Activated CD8-positive, alpha-beta T cell treated with anti-CD3 and anti-CD28 coated beads for 36 hours (primary cell): ENCODE measurements at places on chromosomes 2 and 18.
A peak's percentile ranks its signal among the peaks of the same experiment; 100 is the strongest.

- no peak for DNase-seq
Observed at GRCh38 chr2:222362336-222362735, 62.0 kb upstream of the SGPP2 start.

GRCh38 chr18:74856434-74856833 is 258.8 kb downstream of the ZNF407 start:
- DNase-seq: no peak

DNA sequence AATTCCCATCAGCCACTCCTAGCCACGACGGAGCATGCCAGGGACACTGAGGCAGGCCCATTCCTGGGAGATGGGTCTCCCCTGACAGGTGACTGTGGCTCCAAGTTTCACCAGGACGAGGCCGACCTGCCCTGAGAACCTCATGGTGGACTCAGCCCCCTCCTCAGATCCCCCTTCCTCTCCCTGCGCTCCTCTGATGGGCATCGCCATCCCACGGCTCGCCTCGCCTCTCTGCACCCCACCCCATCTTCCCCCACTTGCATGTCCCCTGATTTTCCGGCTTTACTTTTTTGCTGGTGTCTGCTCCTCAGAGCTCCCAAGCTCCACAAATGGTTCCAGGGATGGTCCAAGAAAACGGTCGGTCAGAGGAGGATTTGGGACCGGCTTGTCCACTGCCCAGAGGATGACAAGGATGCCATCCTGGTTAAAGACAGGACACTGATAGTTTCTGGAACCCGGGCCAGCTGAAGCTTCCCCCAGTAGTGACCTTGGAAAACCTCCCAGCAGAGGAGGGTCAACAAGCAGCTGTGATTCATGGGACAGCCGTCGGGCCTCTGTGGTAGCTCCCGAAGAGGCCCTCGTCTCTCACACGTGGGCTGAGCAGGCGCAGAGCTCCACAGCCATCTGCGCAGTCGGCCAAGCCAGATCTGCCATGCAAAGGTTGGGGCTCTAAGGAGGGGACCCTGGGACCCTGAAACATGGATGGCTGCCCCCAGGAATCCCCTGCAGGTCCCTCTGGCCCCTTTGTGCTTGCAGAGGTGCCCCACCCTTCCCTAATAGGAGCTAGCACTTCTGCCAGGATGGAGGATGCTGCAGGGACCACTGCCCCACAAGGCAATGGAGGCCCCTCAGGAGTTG is 87.8 kb upstream of the SLC66A3 start:
- no peak for DNase-seq

- DNase-seq: no peak
Observed at GRCh38 chr2:148006249-148007007, 14.1 kb downstream of the ORC4 start.

DNA sequence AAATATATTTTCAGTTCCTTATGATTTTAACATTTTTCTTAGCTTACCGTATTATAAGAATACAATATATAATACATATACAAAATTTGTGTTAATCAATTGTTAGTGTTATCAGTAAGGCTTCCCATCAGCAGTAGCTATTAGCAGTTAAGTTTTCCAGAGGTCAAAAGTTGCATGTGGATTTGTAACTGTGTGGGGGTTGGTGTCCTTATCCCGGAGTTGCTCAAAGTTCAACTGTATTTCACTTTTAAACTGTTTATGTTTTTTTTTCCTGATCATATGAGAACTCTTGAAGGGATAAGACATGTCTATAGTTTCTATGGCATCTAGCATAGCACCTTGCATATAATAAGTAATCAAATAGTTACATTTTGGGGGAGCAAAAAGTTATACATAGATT is 11.9 kb upstream of the MFSD6 start:
- no peak for DNase-seq

DNA sequence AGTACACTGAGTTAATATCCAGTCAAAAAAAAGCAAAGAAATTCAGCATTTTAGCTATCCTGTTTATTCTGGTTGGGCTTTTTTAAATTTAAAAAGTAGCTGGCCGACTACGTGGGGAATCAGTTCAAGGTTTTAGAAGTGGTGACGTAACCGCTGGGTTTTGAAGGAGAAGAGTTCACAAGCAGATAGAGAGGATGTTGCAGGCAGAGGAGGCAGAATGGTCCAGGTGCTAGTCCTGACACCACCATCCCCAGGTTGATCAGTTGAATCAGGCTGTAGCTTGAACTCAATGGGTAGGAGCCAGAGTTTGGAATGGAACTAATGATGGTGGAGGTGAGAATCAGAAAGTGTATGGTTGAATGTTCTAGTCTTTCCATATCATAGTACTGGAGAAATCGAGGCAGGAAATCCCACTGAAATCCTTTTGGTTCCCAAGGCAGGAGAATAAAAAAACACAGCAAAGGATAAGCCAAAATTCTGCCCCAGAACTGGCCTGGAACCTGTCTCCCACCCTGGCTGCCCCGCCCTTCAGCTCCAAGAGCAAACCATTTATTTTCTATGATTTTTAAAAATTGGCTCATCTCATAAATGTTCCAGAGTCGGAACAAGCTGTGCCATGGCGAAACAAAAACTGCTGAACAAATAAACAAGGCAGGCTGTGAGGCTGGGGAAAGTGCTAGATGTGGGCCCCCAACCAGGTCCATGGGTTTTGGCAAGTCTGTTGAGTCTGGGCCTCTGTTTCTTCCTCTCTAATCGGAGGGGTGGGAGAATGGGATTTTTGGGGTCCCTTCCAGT is 44.0 kb downstream of the SLC4A1AP start:
- DNase-seq: no peak

DNA sequence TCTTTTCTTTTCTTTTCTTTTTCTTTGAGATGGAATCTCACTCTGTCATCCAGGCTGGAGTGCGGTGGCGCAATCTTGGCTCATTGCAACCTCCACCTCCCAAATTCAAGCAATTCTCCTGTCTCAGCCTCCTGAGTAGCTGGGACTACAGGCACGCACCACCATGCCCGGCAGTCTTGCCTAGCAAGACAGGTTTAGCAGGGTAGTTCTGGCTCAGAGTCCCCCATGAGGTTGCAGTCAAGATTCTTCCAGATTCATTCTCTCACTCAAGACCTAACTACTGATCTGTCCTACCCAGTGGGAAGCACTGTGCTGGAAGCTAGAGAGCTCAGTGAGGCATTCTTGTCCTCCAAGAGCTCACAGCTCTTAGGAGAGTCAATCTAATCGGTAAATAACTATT is 17.6 kb upstream of the ZAP70 start:
- DNase-seq: no peak

DNA sequence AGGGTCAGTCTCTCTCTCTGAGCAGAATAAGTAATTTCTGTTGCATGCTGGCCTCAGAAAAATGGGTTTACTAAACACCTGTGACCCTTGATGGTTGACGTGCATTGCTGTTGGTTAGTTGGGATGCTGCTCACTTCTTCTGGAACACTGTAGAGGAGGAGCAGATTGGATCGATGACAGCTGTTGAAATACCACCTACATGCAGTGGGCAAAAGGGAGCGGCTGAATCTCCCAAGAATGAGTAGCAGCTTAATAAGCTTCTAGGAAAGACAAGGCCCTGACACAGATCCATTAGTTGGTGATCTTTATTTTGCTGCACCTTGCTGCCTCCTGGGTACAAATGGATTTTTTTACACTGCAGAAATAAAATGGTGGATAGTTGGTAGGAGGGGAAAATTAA is 43.2 kb downstream of the KDM3A start:
- DNase-seq: no peak

GRCh38 chr2:69625078-69625795 is 18.3 kb downstream of the AAK1 start:
- peak; percentile 37 for DNase-seq

DNA sequence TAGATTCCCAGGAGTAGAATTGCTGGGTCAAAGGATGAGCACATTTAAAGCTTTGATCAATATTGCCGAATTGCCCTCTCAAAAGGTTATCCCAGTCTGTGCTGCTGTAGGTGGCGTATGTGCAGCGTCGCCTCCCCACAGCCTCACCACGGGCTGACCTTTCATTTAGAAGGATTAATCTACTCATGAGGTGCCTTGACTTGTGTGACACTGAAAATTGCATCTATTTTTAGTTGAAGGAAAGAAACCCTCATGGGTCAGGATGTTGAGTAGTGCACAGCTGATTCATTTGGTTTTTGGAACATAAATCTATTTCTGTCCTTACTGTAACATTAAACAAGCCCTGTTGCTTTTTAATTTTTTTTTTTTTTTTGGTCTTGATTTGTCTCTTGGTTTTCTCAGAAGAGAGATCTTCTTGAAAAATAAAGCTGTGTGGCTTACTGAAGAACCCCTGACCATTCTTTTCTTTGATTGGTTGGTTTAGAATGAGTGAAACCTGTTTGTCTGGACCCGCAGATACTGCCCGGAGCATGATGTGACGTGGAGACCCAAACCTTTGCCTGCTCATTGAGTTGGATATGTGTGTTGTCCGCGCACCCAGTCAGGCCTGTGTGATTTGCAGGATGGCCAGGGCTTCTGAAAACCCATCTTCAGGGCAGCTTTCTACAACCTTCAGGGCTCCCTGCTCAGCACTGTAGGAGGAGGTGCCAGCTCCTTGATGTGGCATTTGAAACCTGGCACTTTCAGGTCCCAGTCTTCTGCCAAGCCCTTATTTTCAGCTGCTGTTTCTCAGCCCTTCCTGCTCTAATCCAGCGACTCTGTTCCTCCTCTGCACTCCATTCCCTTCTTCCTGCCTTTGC is 61.0 kb downstream of the LPIN1 start:
- peak; percentile 63 for DNase-seq

DNA sequence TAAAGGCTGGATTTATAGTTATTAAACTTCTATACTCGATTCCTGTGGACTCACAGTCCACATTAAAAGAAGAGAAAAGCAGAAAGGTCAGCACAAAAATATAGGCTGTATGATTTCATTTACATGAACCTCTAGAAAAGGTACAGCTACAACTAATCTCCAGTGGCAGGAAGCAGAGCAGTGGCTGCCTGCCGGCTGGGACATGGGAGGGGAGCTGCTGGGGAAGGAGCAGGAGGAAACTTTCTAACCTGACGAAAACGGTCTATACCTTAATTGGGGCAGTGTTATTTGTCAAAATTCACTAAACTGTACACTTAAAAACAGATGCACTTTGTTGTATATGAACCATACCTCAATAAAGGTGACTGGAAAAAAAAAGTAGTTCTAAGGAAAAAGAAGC is 26.7 kb downstream of the KCTD1 start:
- no peak for DNase-seq

DNA sequence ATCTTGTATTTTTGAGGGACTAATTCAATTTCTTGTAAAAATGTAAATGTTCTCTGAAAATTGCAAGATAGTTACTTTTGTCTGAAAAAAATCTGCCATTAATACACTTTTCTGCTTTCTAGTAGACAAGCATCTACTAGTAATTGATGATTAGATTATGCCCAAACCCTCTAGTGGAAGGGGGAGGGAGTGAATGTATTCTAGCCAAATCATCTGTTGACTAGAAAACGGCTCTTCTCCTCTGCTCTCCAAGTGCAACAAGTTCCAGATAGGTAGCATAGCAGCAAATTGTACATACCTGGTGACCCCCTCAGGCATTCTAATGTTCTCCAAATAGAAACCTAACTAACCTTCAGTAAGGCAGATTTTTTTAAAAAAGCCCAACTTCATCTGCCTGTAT is 58.6 kb downstream of the RELCH start:
- DNase-seq: no peak

GRCh38 chr2:56671973-56672569 is 488.3 kb downstream of the CCDC85A start:
- DNase-seq: no peak
